ENCODE measurements at places on chromosomes 12 and 14.

- DNase-seq: no peak
These were observed 1.9 kb downstream of the TGFB3 start for GRCh38 chr14:75979648-75980565.

DNA sequence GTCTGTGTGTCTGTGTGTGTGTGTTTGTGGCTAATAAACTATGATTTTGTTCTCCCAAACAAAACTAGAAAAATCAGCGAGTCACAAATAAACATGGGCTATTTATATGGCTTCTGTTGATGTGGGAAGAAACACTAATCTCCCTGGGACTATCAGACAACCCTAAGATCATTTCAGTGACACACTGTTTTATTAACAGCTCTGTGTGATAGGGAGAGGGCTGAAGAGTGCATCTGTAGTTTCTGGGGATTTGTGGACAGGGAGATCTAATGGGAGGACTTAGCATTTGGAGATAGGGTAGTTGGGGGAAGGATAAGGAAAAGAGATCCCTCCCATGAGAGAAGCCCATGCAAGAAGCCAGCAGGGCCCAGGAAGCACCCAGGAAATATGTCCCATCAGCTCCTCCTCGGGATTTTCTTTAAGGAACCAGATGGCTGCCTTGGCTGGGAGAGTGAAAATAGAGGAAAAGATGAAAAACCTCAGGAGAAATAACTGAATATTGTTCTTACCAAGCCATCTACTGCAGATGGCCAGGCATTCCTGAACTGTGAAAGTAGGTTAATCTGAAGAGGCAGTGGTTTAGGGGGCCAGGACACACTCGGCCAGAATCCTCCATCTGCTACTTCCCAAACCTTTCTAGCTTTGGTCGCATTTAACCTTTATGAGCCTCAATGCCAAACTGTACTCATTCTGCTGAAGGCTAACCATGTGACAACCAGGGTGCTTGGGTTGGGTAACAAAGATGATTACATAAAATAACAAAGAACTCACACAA, 253.4 kb downstream of the BTG1 start:
- DNase-seq: no peak

GRCh38 chr14:57987596-57988300, 121.9 kb upstream of the SLC35F4 start:
- no peak for DNase-seq

DNA sequence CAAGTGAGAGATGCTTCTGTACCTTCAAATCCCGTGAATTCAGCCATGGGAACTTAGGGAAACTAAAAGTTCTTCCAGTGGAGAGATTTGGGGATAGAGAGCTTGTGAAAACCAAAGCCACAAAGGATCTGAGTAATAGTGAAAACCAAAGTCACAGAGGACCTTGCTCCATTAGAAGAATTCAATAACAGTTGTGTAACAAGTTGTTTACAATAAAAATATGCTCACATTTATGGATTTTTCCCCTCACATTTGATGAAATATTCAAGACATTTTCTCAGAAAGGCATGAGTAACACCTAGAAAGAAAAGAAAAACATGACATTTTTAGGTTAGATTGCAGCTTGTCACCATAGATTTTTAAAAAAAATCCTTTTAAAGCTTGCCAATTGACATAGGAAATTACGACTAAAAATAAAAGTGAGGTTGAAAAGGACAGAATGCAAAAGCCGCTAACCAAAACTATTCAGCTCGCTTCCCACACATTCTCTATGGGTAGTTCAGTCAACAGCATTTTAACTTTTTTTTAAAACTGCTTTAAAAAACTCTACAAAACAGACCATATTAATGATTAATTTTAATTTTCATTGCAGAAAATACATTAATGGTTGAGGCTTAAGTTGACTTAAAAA, 113.2 kb downstream of the CAND1 start:
- DNase-seq: no peak

GRCh38 chr14:52356025-52356424, 41.9 kb downstream of the PTGER2 start:
- DNase-seq: peak; percentile 79

DNA sequence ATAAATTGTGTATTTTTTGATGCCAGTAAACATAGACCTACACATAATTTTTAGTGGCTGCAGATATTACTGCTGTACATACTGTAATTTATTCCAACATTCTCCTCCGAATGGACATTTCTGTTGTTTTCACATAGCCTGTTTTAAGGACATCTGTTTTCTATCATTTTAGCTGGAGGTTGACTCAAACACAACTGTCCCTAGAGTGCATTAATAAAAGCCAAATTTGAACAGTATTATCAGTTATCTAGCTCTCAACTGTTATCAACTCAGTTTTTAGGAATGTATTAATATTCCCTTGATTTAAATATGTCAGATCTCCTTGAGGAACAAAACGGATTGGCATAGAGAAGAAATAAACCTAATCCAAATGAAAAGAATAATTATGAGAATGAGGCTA, 17.2 kb upstream of the PIWIL1 start:
- DNase-seq: no peak

All from NCI-H1105 (cell line).